Left renal pelvis (tissue), 4 donors: ENCODE measurements at places on chromosomes 4 and X.

DNA sequence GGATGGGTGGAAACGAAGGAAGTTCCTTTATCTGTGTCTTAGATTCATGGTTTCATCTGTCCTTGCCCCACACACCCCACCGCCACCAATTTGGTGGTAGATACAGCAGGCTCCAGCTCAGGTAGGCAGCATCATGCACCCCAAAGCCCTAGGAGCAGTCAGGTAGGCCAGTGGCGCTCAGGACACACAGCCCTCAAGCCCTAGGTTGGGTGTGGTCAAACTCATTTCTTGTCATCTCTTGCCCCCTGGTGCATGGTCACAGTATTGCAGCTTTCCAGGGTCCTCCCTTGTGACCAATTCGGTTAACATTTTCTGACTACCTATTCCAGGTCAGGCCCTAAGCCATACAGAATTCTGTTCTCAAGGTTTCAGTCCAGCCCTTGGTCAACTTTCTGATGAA, 14.5 kb upstream of the PRRG3 start:
- no peak for DNase-seq

DNA sequence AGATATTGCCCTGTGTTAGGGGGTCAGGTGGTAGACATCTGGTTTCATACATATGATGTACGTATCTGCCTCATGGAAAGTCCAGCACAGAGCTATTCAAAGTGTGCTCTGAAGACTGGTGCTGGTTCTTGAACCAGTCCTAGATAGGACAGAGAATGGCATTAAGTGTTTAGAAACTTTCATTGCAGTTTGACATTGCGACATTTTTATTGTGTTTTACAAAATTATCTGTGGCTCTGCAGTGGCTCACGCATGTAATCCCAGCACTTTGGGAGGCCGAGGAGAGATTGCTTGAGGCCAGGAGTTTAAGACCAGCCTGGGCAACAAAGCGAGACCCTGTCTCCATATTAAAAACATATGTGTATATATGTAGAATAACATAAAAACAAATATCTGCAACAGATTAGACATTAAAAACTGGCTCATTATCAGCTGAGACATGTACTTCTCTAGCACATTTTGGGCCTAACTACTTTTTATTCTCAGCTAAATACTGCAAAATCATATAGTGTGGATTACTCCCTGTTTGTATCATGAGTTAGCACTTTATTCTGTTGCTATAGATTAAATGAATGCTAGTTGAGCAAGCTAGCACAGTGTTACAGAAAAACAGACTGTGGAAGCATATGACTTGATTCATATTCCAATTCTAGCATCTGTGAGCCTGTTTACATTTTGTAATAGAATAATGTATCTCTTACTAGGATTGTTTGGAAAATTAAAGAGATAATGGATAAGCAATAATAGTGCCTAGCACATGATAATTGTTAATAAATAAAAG, 57.1 kb downstream of the USP9X start:
- no peak for DNase-seq

DNA sequence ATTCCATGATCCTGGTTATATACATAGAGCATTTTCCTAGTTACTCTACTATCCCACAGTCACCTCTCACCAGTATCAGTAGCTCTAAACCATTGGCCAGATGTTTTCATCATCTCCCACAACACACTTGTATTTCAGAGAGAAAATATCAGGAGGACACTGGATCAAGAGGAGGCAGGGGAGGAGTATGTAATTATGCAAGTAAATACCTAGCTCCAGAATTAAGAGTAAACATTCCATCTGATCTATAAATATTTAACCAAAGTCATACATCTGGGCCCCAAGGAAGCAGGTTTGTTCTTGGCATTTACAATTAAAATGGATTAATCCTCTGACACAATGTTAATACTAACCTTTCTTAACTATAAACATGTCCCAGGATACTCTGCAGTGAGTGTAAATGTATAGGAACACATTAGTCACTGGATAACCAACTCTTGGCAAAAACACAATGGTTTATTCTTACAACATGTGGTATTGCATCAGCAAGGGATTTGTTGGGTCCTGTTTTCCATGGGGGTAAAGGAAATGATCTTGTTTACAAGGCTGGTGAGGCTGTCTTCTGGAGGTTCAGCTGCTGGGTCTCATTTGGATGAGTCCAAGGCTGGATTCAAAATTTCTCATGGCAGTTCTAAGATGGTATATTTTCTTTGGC, 170.1 kb downstream of the ATG4A start:
- no peak for DNase-seq

DNA sequence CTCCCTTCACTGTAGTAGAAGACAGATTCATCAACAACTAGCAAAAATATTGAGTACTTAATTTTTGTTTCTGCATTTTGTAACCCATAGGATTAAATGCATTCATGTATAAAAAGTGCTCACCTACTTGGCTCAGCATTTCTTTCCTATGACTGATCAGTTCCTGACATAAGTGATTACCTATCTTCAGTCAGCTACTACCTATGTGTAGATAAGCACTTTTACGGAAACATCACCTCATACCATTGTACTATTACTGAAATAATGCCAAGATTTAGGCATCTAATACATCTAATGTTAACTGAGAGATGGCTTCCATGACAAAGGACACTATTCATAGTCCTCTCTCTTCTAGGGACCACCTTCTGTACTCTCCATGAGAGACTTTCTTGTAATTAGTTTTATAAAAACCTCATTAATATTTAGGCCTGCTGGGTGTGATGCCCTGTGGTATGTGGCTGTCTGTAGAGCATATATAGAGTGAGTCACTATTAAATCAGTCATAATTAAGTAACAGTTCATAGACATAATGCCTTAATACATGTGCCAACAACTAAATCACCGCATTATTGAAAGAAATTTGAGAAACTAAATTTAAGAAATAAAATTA, 147.0 kb downstream of the PDGFC start:
- DNase-seq: no peak

- no peak for DNase-seq
Observed at GRCh38 chrX:114715096-114715495, 131.2 kb downstream of the HTR2C start.

GRCh38 chr4:80268081-80268823, 1.8 kb downstream of the FGF5 start:
- DNase-seq: no peak

DNA sequence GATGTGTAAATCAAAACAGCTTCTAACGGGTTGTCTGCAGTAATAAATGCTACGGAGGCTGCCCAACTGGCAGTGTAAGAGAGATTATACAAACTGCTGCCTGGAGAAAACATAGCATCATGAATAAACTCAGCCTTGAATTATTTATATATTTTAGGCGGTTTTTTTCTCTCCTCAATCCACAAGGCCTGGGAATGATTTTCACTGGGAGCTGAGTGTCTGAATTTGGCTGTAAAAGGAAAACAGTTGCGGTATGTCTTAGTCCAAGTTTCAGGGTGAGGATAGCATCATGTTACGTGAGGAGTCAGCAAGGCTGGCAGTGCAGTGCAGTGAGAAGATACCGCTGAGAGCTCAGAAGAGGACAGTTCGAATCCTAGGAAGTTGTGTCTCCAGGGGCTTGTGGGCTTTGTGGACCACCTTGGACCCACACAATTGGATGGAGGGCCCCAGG, 291.5 kb upstream of the BOD1L1 start:
- DNase-seq: peak; percentile 6

- no peak for DNase-seq
Observed at GRCh38 chr4:19230906-19231545, 1020.7 kb upstream of the SLIT2 start.
